Effector CD4-positive, alpha-beta T cell (primary cell): ENCODE measurements at places on chromosomes 11 and 22.

- no peak for DNase-seq
Observed at GRCh38 chr11:26916805-26917204, 77.1 kb upstream of the FIBIN start.

- DNase-seq = no peak
Observed at GRCh38 chr11:85725510-85726258, 39.7 kb upstream of the CCDC89 start.

DNA sequence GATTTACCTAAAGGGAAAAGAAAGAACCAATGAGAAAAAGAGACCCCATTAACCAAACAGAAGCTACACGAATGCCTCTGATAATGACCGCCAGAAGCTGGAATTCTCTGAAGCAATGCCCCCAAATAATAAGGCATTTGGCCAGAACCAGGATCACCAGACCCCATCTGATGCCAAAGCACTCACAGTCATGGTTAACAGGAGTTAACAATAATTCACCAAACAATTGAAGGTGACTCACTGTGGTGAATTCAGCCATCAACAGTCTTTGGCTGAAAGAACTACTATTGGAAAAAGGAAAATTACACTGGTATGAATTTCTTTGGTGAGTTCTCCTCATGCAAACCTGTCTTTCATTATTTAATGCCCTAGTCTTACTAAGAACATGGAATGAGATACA is 21.9 kb upstream of the NFRKB start:
- DNase-seq = no peak

DNA sequence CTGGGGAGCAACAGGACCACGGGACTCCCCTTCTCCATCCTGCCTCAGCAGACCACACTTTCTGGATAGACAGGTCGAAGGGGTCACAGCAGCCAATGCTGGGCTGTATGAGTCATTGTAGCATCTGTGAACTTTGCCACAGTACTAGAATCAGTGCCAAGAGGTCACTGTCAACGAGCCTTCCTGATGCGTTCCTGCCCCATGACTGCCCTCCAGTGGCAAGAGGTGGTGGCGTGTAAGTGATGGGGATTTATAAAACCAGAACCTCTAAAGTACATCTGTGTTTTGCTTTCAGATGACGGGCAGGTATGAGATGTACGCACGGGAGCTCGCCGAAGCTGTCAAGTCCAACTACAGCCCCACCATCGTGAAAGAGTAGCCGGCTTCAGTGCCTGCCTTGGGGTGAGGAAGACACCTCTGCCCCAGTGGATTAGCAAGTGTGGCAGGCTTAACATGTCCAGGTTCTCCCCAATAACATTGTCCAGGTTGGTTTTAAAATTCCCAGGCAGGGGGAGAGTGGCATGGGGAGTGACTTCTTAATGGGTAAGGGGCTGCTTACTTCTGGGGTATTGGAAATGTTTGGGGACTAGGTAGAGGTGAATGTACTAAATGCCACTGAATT is 29.4 kb downstream of the GUCD1 start:
- peak; percentile 64 for DNase-seq

GRCh38 chr11:11780858-11781257 is 60.9 kb upstream of the USP47 start:
- DNase-seq = no peak

- DNase-seq = no peak
Observed at GRCh38 chr22:43955883-43956782, 891 bp downstream of the SAMM50 start.

GRCh38 chr11:44904261-44905020 is 46.2 kb downstream of the TP53I11 start:
- DNase-seq = no peak

GRCh38 chr11:76637491-76638269 is 32.9 kb downstream of the LRRC32 start:
- no peak for DNase-seq

GRCh38 chr11:19816817-19817216 is 104.2 kb downstream of the NAV2 start:
- DNase-seq = no peak

GRCh38 chr22:25478528-25478927 is 85.9 kb upstream of the GRK3 start:
- no peak for DNase-seq

GRCh38 chr11:20658135-20658534 is 11.3 kb upstream of the NELL1 start:
- DNase-seq = no peak

DNA sequence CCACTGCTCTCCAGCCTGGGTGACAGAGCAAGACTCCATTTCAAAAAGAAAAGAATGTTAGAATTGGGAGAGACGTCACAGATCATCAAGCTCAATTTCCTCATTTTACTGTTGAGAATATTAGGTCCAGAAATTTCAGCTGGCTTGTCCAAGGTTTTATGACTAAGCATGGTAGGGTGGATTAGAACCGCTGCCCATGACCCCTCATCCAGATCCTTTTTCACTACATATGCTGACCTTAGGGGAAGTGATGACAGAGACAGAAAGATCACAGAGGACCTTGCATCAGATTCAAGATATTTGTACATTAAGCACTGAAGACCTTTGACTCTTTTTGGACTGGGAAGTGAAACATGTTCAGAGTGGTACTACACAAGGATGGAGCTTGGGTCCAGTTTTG is 134.5 kb downstream of the ADAMTS15 start:
- no peak for DNase-seq

- DNase-seq = peak; percentile 16
Observed at GRCh38 chr11:76629116-76629852, 41.3 kb downstream of the LRRC32 start.

GRCh38 chr11:11659567-11660362 is 38.0 kb upstream of the GALNT18 start:
- no peak for DNase-seq
